ENCODE measurements at places on chromosomes 3 and 15.

GRCh38 chr3:14528081-14528480 is 12.1 kb downstream of the GRIP2 start:
- no peak for DNase-seq

DNA sequence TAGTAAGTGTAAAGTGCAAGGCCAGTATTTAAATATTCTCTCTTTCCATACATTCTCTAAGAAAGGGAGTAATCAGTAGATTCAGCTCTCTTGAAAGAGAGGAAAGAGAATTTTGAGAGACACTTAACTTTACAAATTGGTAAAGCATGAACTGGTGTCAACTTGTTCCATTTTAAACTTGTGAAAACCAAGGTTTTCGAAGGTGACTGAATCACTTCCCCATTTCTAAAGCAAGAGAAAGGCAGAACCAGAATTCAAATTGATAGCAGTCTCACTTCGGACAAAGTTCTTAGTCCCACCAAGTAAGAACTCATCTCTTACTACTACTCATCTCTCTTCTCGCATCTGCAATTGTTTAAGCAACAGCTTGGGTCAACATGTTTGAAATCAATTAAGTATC is 22.4 kb downstream of the TJP1 start:
- no peak for DNase-seq

GRCh38 chr15:84914909-84915605 is 30.6 kb downstream of the SLC28A1 start:
- DNase-seq: peak; percentile 94

DNA sequence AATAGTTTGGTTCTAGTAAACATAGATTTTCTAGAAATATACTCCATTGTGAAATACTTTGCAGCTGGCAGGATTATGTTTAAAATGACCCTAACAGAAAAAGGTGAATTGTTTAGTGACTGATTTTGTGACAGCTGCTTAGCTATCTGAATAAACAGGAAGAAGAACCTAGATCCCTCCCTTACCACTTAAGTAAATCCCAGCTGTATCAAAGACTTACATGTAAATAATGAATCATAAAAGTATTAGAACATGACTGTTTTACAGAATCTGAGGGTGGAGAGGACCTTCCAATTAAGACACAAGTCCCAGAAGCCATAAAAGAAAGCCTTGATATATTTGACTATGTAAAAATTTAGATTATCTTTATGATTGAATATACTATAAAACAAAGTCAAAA is 15.9 kb downstream of the SLC49A4 start:
- no peak for DNase-seq

GRCh38 chr3:36837089-36837488 is 72.7 kb upstream of the DCLK3 start:
- no peak for DNase-seq

- DNase-seq: no peak
Measured at GRCh38 chr3:138222942-138223287, 35.8 kb downstream of the ARMC8 start.

- DNase-seq: no peak
Measured at GRCh38 chr15:36359286-36359685, 220.1 kb upstream of the CDIN1 start.

Data from urothelium cell line (cell line).